ENCODE measurements at places on chromosomes 4 and X.

GRCh38 chr4:41609851-41610250 is 71.9 kb downstream of the LIMCH1 start:
- DNase-seq: no peak

DNA sequence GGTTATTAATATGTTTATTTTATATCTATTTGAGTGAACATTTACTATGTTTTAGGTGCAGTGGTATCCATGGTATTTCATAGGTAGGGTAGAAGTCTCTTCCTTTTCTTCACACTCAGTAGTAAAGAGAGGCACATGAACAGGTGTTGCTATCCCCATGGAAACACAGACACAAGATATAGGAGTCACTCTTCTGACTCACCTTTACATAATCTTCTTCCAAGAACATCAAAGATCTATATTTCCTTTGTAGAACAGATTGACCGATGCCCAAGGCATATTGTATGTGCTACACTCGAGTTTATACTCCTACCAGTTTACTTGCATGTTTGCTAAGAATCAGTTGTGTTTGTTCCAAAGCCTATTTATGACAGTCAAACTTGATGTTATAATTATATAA is 1997.4 kb downstream of the C4orf33 start:
- no peak for DNase-seq

GRCh38 chr4:2886161-2886560 is 42.5 kb downstream of the ADD1 start:
- DNase-seq: no peak

DNA sequence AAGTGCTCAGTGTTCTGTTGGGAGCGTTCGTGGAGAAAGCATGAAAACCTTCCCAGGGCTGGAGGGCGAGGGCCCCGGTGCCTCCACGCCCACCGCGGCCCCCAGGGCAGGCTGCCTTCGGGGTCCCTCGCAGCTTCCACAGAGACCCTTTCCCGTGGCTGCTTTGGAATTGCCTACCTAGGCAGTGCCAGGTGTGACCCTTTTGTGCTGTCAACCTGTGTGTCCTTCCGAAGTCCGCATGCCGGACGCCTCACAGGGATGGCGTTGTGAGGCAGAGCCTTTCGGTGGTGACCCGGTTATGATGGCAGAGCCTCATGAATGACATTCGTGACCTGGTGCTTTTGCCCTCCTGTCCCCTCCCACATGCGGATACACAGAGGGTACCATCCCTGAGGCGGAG is 17.4 kb downstream of the TMEM175 start:
- DNase-seq: no peak

Measured in caudate nucleus (tissue), 63 donors.